HCT116 (cell line): ENCODE measurements at places on chromosomes 7 and 10.
A peak's percentile ranks its signal among the peaks of the same experiment; 100 is the strongest.

- DNase-seq = no peak
Measured at GRCh38 chr7:33327427-33327826, 198.1 kb downstream of the BBS9 start.

DNA sequence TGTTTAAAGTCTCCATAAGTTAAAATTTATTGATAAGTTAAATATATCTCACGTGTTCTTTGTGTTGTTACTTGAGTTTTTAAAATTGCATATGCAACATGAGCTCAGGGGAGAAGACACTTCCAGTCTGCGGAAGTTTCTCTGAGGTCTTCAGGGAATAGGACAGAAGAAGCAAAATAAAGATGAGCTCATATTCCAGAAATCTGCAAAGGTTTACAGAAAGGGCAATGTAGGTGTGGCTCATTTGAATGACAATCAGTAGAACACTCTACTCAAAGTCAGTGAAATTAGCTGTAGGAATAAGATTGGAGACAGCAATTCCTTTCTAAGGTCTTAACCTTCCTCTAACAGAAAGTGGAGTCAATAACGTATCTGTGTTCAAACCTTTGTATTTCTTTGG is 53.7 kb downstream of the CACNA2D1 start:
- no peak for DNase-seq

DNA sequence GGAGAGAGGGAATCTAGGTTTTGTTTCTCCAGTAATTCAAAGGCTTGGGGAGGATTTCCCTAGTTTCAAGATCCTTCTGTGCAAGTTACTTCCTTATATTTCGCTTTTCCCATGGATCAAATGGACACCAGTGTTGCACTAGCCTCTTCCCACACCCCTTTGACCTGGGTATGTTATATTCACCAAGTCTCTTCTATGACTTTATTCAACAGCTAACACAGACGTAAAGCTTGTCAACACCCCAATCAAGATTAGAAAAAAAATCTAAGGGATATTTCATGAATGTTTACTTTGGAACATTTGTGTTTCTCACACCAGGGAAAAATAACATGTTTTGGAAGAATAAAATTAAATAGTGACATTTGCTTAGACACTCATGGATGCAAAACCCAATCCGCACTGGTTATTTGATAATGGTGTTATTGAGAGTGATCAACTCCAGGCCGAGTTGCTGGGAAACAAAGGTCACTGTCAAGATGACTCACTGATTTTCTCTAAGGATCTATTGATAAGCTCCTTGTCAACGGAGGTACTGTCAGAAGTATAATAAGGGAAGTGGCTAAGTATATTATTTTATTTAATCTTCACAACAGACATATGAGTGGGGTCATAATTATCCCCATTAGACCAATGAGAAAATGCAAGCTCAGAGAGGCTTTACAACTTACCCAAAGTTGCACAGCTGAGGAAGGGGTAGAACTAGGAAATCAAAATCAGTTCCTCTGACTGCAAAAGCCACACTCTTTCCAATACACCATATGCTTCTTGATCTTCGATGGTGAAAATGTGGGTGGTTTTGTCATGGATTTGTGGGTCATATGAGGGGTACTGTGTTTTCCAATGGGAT is 52.2 kb downstream of the CREB3L2 start:
- DNase-seq = no peak

DNA sequence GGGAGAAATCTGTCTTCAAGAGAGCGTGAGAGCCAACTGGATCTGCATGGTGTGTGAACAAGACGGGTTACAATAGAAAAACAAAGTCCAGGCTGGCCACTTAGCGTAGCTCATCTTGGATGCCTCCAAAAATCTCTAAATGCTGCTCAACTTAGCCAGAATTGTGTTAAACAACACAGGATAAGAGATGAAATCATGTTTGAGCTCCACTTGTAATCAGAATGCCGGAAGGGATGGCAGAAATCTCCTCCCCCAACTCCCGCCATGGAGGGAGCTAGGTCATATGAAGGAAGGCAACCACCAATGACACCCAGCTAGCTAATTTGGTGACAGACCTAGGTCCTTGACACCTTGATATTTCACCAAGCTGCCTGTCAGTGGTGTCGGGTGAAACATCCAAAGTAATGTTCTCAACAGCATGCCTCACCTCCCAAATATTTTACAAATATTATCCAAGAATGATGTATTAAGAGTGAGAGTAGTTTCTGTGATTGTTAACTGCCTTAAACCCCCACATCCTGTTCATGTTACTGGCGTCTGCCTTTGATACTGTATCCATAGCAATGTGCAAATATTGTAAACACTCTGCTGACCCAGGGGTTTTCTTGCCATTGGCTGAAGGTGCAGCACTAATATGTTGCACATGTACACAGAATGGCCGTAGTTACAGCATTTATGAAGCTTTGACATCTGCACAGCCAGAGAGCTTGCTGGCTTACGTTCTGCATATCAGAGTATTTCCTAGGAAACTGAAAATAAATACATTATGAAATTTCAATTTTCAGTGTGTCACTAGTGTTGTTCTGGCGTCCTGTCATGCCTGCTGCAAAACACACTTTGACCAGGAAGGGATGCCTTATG is 25.8 kb downstream of the TMEM254 start:
- DNase-seq = no peak

GRCh38 chr7:18666107-18666728 is 170.7 kb downstream of the HDAC9 start:
- DNase-seq = peak; percentile 78

DNA sequence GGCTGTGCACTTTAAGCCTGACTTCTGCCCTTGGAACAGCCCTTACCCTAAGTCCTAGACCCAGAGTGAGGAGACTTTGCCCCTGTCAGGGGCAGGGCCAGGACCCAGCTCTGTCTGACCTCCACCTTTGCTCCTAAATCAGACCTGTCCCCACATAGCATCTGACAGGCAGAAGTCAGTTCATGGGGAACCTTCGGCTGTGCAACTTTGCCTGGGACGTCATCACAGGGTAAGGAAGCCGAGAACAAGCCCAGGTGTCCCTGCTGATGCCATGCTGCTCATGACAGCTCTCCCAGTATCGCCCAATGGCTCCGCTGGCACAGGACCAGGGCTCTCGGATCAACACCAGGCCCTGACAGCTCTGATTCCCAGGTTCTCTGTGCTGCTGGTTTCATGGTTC is 55.4 kb downstream of the TNS3 start:
- DNase-seq = no peak

DNA sequence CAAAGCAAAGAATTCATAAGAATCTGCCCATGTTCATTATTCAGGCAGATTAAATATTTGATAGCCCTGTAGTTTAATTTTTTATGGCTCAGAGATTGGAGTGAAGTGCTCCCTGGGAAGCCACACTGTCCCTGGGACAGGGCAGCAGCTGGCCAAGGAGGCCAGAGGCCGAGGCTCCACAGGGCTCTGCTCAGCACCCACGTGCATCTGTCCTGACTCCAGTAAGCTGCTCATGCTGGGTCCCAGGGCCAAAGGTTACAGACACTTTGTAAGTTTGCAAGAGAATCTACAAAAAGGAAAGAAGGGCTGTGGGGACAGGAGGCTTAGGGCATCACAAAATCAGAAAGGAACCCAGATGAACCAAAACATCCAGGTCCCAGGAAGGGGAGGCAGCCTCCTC is 155.5 kb downstream of the KCNMA1 start:
- no peak for DNase-seq
